NCI-H524 treated with DMSO at 0.1 percent for 48 hours (cell line): ENCODE measurements at places on chromosomes 16 and 17.

- DNase-seq = no peak
Observed at GRCh38 chr16:11276896-11277593, 765 bp upstream of the PRM2 start.

- DNase-seq = no peak
Observed at GRCh38 chr17:44282264-44282663, 14.3 kb upstream of the SLC4A1 start.

DNA sequence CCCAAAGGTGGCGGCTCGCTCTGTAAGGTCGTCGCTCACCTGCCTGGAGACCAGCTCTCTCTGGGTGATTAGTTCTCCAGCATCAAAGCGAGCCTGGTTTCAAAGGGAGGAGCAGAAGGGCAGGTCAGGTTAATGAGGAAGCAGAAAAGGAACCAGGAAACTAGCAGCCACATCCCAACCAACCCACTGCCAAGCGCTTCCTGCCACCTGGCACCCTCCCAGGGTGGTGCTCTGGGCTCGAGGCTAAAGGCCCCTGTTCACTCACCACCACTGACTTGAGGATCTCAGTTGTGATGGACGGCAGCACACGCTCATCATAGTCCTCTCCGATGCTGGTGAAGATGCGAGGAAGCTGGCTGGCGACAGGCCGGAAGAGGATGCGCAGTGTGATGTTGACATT, 5.6 kb downstream of the PHB1 start:
- DNase-seq = no peak

- DNase-seq = no peak
Observed at GRCh38 chr16:7703672-7704071, 371.0 kb downstream of the RBFOX1 start.

- no peak for DNase-seq
Observed at GRCh38 chr16:17723531-17724134, 252.9 kb upstream of the XYLT1 start.

- no peak for DNase-seq
Observed at GRCh38 chr17:1007310-1008007, 10.5 kb downstream of the TIMM22 start.

DNA sequence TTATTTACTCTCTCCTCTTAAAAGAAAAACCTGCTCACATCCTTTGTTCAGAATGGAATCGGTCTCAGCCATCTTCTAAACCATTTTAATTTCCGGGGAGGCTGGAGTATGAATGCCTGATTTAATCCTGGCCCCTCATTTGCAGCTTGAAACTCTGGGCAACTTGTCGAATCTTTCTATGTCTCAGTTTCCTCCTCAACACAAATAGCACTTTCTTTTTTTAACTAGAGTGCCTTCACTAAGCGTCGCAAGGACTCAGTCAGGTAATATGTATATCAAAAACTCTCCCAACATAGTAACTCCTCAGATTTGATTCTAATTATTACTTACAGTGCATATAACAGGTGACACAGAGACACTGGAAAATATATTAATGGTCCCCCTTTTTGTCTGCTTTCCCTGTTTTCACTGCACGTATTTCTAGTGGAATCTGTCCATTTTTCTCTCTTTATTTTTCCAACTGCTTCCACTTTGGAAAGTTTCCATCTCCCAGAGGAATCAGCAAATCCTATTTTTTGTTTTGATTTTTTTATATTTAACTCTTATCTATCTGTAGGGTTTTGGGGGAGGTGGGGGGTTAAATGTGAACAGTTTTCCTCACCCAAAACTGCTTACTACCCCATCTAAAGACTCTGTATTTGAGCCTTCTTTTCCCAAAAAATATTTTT, 18.6 kb downstream of the SNN start:
- no peak for DNase-seq

DNA sequence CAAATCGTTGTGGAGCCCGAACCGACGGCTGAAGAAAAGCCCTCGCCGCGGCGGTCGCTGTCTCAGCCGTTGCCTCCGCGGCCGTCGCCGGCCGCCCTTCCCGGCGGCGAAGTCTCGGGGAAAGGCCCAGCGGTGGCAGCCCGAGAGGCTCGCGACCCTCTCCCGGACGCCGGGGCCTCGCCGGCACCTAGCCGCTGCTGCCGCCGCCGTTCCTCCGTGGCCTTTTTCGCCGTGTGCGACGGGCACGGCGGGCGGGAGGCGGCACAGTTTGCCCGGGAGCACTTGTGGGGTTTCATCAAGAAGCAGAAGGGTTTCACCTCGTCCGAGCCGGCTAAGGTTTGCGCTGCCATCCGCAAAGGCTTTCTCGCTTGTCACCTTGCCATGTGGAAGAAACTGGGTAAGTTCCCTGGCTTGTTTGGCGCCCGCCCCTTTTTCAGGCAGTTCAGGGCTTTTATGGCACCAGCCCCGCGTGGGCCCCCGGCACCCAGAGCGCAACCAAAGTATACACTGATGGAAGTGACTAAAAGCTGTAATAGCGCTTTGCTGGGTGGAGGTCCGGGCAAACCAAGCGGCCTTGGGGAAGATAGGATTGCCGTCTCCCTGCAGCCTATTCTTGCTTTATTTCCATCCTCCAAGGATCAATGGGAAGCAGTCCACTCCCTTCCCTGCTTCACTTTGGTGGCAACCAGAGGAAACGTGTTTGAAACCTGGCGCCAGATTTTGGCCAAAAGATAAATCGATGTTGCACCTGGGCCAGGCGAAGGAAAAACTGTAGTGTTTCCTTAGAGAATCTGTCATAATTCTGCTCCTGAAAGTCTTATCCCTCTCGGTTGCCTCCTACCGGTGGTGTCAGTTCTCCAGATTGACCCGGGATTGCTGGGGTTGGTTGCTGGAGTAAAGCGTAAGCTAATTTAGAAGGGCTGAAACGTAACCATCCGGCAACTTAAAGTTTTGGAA, 775 bp downstream of the PPM1D start:
- peak; percentile 41 for DNase-seq

DNA sequence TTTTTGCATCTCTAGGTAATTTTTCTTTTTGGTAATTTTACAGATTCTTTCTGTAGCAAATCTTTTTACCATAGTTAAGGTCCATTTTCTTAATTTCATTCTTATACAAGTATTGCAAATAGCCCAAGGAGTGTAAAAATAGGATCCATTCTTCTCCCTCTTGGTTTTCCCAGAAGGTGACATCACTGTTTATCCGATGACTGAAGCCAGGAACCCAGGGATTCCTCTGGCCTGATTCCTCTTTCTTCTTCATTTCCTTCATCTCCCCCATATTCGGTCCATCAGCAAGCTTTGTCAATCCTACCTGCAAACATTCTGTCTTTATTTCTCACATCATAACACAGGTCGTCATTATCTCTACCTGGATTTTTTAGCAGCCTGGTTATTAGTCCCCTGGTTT, 5.3 kb downstream of the RBBP6 start:
- no peak for DNase-seq

- DNase-seq = no peak
Observed at GRCh38 chr17:55454906-55455474, 33.4 kb upstream of the MMD start.

- no peak for DNase-seq
Observed at GRCh38 chr17:47077576-47077975, 98.5 kb upstream of the RPRML start.

DNA sequence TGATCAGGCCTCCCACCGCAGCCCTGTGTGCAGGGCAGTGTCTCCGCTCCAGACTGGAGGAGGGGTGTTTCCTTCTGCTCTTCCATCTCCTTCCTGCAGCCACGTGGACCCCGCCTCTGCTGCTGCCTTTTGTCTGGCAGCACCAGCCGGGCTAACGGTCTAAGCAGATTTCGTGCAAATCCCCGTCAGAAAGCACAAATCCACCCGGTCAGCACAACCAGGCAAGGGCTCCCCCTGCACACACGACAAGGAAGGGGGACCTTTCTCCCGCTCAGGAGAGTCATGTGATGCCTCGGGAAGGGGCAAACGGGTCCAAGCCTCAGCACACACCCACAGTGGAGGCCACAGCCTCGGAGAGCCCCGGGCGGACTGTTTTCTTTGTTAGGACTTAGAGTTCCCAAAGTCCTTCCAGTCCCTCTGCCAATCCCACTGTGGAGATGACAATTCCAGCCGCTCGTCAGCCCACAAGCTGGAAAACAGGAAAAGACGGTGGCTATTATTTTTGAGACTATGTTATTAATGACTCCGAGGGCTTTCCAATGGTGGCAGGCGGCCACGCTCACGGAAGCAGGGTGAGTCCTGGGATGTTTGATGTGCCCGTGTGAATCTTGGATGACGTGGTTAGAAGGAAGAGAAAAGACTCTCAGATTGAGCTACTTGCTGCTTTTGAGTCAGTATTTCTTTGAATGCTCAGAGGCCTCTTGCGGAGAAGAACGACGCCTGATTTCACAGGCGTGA, 22.5 kb upstream of the MEAK7 start:
- DNase-seq = peak; percentile 64

- no peak for DNase-seq
Observed at GRCh38 chr16:81510016-81510415, 65.4 kb downstream of the CMIP start.

DNA sequence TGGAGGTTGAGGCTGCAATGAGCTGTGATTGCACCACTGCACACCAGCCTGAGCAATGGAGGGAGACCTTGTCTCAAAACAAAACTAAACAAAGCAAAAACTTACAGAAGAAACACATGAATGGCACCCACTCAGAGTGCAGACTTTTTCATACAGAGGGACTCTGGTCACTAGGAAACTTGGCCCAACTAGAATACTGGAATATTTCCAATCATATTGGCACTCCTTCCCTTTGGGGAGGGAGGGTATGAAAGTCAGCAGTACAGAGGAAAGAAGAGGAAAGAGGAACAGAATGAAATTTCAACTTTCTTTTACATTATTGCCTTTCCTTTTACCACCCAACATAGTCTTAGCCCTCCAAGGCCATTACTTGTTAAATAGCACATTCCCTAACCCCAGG, 28.2 kb downstream of the CMTR2 start:
- DNase-seq = no peak

DNA sequence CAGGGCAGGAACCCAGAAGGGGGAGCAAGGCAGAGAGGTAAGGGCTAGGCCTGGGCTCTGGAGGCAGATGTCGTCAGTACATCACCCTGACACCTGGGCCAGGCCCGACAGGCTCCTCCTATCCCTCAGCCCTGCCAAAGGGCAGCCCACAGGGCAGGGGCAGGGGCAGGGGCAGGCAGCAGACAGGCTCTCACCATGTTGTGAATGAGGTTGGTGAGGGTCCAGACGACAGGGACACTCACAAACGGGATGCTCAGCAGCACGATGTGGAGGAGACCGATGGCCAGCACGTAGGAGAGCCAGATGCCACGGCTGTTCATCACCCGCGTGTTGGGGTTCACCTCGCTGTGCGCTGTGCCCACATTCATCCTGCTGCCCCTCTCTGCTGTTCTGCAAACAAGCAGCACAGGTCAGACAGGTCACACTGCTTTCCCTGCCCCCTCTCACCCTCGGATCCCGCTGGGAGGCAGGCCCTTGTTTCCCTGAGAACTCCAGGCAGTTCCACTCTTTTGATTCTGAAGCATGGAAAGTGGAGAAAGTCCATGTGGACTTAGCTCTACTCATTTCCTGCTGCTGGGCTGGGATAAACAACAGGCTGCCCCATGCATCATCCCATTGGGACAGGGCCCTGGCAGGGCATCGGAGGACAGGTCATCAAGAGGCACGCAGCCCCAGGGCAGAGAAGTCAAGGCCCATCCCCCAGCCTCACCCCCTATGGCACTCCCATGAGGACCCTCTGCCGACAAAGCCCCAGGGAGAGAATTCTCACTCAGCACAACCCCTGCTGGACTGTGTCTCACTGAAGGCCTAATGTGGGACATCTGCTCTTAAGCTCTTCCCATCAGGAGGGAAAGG, 3.3 kb downstream of the ORMDL3 start:
- no peak for DNase-seq

DNA sequence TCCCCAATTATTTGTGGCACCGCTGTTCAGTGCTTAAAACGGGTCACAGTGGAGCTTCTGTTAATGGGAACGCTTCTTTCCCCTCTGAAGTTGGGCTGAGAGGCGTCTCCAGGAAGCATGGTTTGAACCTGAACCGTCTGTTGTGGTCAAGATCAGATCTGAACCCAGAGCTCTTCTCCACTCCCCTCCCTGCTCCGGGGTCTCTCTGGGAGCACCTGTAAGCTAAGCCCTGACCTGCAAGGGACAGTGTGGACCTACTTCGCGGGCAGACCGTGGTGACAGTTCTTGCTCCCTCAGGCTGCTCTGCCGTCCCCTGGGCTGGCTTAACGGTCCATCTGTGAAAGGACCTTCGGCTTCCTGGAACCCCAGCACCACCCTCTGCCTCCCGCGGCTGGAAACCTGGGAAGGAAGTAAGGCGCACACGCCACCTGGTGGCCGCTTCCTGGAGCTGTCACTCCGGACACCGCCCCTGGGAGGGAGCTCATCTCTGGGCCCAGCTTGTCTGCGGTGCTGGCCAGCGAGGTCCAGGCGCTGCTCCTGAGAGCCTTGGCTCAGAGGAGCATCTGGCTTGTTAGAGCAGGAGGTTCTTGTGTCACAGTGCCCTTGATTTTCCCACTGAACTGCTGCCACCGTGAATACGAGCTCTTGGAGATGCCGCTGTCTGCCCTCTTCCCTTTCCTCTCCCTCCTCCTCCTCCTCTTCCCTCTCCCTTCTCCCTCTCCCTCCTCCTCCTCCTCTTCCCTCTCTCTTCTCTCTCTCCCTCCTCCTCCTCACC, 518.5 kb upstream of the EEF2KMT start:
- DNase-seq = no peak

DNA sequence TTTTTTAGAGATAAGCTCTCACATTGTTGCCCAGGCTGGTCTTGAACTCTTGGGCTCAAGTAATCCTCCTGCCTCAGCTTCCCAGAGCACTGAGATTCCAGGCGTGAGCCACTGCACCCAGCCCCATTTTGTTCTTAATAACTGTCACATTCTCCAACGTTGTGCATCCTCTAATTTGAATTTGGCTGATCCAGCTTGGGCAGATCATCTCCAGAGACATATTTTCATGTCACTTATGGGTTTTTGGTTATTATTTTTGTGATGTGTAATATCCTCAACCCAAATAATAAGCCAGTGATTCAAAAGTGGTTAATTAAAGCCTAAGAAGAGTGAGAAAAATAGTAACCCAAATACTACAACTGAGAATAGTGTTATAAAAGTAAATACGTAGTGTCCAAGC, 16.2 kb upstream of the COL1A1 start:
- no peak for DNase-seq

- DNase-seq = no peak
Observed at GRCh38 chr17:48760411-48760810, 31.9 kb upstream of the HOXB13 start.

- DNase-seq = no peak
Observed at GRCh38 chr17:6912110-6913051, 80.9 kb upstream of the TEKT1 start.

DNA sequence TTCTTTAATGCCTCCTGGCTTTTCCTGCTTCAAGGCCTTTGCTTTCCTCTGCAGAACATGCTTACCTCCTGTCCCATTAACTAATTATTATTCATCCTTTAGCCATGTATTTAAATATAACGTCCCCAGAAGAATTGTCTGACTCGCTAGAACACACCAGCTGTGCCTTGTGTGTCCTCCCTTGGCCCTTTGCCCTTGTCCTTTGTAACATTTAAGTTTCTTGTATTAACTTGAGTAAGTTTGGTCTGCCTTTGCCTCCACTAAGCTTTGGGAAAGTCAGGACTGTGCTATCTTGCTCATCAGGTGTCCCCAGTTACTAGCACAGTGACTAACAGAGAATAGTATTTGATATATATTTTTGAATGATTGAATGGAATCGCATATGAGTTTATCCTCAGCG, 29.6 kb upstream of the ABCA9 start:
- no peak for DNase-seq

- DNase-seq = no peak
Observed at GRCh38 chr17:38563362-38564253, 42.1 kb downstream of the SRCIN1 start.
